PC-3 (cell line): ENCODE measurements at places on chromosomes 5 and 9. TPM values are rescaled to one million over a fixed set of nuclear protein-coding genes. Genes with fewer than 3 reads are reported as not detected.

- H3K4me3 ChIP-seq, result no peak overlapping the region
- no peaks in the 10 kb centered on the region for H3K36me3 ChIP-seq
- peaks cover 18% of the 10 kb centered on the region for H3K4me1 ChIP-seq
- H3K27me3 ChIP-seq, result peaks cover 25% of the 10 kb centered on the region
Observed at GRCh38 chr5:116578676-116579075, 4.1 kb upstream of the SEMA6A start.

DNA sequence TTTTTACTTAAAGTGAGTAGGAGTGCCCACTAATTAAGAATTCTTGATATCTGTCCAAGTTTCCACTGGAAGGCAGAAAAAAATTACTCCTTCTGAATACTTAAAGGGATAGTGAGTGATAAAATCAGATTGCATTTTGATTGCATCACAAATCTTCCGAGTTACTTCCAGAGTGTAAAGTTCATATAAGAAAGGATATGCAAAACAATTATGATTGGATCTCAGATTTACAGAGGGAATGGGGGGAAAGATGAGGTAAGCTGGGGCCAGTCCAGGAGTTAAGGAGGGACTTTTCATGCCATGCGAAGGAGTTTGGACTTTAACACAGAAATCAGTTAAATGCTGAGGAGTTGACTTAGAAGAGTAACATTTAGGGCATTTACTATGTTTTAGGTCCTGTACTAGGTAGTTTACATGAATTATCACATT, 9.3 kb upstream of the RNF145 start:
- H3K36me3 ChIP-seq, result no peaks in the 10 kb centered on the region
- no peaks in the 10 kb centered on the region for H3K27me3 ChIP-seq
- H3K4me1 ChIP-seq, result no peaks in the 10 kb centered on the region
- no peak overlapping the region for H3K4me3 ChIP-seq
- DNase-seq, result no peak
- H3K27ac ChIP-seq, result no peak overlapping the region

GRCh38 chr9:135522137-135522877, 1.1 kb downstream of the LCN1 start:
- no peak overlapping the region for H3K27ac ChIP-seq
- no peaks in the 10 kb centered on the region for H3K36me3 ChIP-seq
- H3K4me3 ChIP-seq, result no peak overlapping the region
- H3K4me1 ChIP-seq, result no peaks in the 10 kb centered on the region
- DNase-seq, result no peak
- H3K27me3 ChIP-seq, result no peaks in the 10 kb centered on the region

DNA sequence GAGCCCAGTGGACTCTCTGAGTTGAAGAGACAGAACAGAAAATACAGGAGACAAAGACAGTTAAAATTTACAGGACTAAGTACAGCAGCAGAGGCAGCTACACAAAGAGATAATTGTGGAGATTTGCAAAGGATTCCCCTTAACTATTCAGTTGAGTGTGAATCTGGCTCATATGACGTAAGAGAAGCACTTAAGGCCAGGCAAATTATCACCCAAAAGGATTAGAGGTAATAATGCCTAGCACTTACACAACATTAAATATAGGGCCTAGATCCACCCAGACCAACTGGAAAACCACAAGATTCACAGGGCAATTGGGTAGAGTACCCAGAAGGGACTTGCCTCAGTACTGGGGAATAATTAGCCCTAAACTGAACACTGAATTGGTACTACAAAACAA, 41.3 kb downstream of the ADAMTS6 start:
- H3K27ac ChIP-seq, result no peak overlapping the region
- no peaks in the 10 kb centered on the region for H3K4me1 ChIP-seq
- no peaks in the 10 kb centered on the region for H3K36me3 ChIP-seq

DNA sequence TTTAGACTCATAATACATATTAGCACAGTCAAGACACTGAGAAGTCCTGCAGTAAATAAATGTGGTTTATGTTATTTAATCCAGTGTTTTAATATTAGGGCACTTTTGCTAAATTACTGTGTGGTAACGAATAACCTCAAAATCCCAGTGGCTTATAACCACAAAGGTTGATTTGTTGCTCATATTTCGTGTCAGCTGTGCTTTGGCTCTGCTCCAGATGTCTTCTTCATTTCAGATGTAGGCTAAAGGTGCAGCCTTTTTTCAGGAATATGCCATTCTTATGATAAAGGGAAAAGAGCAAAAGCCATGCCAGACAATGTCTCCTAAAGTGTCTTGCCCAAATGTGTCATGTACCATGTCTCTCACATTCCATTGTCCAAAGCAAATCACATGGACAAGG, 144.8 kb downstream of the BRINP1 start:
- no peak for DNase-seq
- H3K27me3 ChIP-seq, result no peaks in the 10 kb centered on the region
- no peaks in the 10 kb centered on the region for H3K36me3 ChIP-seq
- H3K4me3 ChIP-seq, result no peak overlapping the region

DNA sequence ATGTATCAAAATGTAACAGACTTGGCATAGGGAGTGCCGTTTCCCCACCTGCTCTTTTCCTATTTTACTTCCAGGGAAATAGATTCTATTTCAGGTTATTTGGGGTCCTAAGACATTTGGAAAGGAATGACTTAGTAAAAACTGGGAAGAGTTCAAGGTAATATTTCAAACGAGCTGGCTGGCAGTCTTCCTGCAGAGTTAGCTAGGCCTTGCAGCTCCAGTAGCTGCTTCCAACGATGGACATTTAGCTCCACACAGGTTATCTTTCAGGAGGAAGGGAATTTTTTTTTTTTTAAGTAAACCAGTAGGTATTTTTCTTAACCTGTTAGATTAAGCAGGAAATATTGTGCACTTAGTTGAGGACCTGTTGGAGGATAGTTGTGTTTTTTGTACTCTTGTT, 45.2 kb downstream of the TLE4 start:
- H3K27ac ChIP-seq, result no peak overlapping the region
- no peaks in the 10 kb centered on the region for H3K27me3 ChIP-seq
- DNase-seq, result no peak
- H3K4me3 ChIP-seq, result no peak overlapping the region
- peaks cover 9% of the 10 kb centered on the region; the same call in 1 of the 2 replicates for H3K4me1 ChIP-seq

DNA sequence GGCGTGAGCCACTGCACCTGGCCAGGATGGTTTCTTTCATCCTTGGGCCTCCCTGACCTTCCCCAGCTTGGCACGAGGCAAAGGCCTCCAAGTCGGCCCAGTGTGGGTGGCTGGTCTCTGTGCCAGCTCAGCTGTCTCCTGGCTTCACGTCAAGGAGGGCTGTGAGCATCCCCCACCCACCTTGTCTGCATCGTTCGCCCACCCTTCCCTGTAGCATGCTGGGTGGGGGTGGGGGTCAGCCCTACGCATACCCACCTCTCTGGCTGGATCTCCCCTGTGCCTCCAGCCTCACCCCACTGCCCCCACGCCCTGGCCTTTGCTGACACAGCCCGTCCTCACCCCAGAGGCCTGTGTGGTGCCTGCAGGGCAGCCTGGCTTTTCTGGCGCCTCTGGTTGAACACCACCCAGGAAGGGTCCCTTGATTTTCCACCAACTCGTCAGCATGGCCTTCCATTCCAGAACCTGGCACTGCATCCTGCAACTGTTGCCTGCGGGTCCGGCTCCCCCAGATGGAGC, 8.8 kb upstream of the WDR5 start:
- no peaks in the 10 kb centered on the region for H3K27me3 ChIP-seq
- no peak for DNase-seq
- H3K36me3 ChIP-seq, result no peaks in the 10 kb centered on the region

DNA sequence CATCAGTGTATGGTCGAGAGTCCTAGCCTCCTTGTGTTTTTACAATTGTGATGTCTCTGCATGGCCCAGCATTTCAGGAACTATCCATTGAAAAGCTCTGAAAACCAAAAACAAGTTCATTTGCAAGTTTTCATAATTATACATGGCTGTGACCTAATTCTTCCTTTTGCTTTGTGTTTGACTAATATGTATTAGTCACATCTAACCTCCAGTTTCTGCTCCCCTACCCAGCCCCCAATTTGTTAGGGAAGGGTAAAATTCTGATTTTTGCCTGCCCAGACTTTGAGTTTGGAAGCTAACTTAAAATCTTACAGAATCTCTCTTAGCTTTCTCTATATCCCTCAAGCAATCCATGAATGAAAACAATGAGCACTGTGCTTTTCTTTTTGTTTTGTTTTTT, 128.2 kb upstream of the SEMA6A start:
- H3K4me1 ChIP-seq, result no peaks in the 10 kb centered on the region
- no peak overlapping the region for H3K27ac ChIP-seq
- no peak overlapping the region for H3K4me3 ChIP-seq
- no peaks in the 10 kb centered on the region for H3K36me3 ChIP-seq
- DNase-seq, result no peak

HAVCR1 gene
- total RNA-seq, result not detected in 2 replicates

CDH9 gene
- total RNA-seq, result not detected in 2 replicates

ABHD17B gene
- total RNA-seq, result 10.0 and 11.6 TPM in 2 replicates

NMUR2 gene
- not detected in 2 replicates for total RNA-seq

TAS2R1 gene
- not detected in 2 replicates for total RNA-seq

SHOC1 gene
- total RNA-seq, result 0.18 TPM in 1 of 2 replicates, not detected in the other
